ENCODE measurements at places on chromosomes 4 and X. TPM values are rescaled to one million over a fixed set of nuclear protein-coding genes. Genes with fewer than 3 reads are reported as not detected.

DNA sequence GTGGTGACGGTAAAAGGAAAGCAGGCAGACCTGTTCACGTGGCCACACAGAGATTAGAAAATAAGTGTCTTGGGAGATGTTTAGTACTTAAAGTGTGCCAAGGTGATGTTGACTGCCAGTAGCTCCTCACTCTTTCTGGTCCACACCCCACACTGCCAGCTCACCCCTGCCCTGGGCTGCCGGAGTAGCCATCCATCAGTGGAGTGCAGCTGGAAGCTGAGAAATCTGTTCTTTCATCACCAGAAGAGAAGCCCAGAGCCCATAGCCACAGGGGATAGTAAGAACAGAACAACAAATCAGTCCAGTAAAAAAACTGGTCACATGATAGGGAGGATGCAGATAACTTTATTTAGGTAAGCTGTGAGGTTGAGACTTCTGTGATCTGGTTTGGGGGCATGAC, 64.1 kb downstream of the WWC2 start:
- DNase-seq, result no peak

- peak; percentile 32 for DNase-seq
Measured at GRCh38 chrX:151488677-151489076, 74.8 kb upstream of the PASD1 start.

GRCh38 chrX:129115104-129115503, 408.2 kb downstream of the SMARCA1 start:
- peak; percentile 28 for DNase-seq

VGLL1 gene
- total RNA-seq, result not detected

- DNase-seq, result no peak
Measured at GRCh38 chr4:26862381-26862915, 1.8 kb downstream of the STIM2 start.

- DNase-seq, result peak; percentile 14
Measured at GRCh38 chr4:82017680-82018079, 356.1 kb downstream of the HNRNPD start.

DNA sequence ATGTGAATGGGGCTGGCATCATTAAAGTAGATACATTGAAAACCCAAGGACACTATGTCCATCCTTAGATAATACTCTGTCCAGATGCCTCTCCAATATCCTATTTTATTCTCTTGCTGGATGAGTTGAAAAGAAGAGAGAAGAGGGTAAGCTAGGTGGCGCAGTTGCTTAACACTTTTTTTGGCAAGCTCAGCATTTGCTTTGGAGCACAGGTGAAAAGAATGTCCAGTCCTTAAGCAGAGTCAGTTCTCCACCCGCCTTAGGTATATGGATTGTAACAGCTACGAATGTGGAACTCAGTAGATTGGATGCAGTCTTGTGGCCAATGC, 208.4 kb downstream of the NWD2 start:
- peak; percentile 80 for DNase-seq

BEND2 gene
- not detected for total RNA-seq

All from M059J (cell line).